Suppressor macrophage (primary cell): ENCODE measurements at places on chromosomes 6 and 20.

DNA sequence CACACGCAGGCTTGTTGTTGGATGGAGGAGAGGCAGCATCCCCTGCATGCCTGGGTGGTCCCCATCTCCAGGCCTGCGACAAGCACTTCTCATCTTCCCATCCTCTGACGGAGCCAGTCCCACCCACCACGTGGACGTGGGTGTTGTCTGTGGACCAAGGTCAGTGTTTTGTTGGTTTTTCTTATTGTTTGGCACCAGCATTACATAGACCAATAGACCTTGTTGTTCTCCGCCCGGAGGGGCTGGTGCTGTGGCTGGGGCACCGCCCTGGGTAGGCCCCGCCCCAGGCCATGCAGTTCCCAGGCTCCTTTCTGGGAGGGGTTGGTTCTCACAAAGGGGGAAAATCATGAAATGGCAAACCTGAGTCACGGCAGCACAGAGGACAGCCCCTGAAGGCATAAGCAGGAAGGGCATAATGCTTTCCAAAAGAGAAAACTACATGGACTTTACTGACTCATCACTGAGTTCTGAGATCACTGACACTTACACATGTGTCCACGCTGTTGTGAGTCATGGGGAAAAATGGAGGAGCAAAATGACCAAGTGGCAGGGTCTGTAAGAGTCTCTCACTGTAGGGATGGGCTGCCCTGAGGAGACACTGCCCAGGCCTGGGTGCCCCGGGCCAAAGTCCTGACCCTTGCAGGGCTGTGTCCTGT lies 90.8 kb downstream of the THBS2 start:
- DNase-seq = peak; percentile 25

DNA sequence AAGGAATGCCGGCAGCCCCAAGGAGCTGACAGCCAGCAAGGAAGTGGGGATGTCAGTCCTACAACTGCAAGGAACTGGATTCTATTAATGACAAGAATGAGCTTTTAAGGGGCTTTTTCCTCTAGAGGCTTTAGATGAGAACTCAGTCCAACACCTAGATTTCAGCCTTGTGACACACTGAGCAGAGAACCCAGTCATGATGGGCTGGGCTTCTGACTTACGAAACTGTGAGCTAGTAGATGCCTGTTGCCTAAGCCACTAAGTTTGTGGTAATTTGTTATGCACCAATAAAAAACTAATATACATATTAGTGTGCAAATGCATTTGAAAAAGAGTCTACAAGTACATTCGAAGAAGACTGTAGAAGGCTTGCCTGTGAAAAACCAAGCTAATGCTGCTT lies 263.3 kb downstream of the SOX4 start:
- peak; percentile 41 for DNase-seq

DNA sequence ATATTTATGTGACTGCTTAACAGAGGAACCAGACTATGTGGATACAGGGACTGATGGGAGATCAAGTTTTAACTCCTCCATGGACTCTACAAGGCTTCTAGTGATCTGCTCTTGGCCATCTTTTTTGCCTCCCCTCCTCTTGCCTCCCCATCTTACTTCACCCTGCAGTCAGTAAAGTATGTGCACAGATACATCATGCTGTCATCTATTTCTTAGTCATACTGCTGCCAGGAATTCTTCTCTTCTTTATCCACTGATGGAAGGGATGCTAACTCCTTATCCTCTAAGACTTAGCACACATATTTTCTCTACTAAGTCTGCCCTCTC lies 27.6 kb upstream of the FAM83C start:
- DNase-seq = no peak

DNA sequence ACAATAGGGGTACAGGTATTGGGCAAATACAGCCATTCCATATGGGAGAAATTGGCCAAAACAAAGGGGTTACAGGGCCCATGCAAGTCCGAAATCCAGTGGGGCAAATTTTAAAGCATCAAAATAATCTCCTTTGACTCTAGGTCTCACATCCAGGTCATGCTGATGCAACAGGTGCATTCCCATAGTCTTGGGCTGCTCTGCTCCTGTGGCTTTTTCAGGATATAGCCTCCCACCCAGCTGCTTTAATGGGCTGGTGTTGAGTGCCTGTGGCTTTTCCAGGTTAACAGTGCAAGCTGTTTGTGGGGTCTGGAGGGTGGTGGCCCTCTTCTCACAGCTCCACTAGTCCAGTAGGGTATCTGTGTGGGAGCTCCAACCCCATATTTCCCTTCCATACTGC lies 607.1 kb downstream of the MEI4 start:
- DNase-seq = no peak

- no peak for DNase-seq
Measured at GRCh38 chr6:41411961-41412360, 76.6 kb downstream of the NCR2 start.

DNA sequence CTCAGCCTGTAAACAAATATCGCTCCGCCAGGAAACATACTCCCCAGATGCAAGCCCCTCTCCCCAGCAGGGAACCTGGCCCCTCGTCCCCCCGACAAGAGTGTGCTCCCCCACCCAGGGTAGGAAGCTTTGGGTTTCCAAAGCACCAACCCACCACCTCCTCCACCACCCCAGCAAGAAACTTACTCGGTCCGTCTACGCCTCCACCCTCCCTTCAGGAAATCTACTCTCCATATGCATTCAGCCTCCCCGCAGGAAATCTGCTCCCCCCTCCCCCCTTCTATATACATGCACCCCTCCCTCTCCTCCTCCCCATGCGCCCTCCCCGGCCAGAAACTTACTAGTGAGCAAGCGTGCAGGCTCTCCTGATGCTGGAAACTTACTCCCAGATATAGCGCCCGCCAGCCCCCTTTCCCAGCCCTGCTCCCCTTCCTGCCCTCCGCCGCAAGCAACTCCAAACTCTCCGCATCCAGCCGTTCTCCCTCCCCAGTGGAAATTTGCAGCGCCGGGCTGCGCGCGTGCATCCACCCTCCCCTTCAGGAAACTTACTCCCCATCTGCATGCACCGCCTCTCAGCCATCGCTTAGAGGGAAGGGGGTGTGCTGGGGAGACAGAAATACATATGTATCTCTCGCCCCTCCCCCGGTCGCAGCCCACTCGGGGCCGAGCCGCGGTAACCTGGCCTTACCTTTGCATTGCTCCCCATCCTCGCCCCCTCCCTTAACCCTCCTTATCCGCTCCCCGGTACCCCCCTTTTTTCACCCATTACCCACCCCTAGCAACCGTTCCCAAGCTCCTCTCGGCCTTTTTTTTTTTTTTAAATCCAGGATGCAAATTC lies at the start of gene TRERF1:
TSS of gene TRERF1 (minus strand) at position 594 of the 838 bp plus-strand sequence. CDS start 182,336 bp downstream, outside the sequence.
- DNase-seq = peak; percentile 52

GRCh38 chr6:455835-456234 lies 64.3 kb downstream of the IRF4 start:
- no peak for DNase-seq
